Inflammatory macrophage treated with lipopolysaccharide for 4 hours (primary cell): ENCODE measurements at places on chromosomes 7 and 10.

GRCh38 chr7:117837841-117838240 lies 35.4 kb downstream of the CTTNBP2 start:
- DNase-seq = no peak

GRCh38 chr7:23207884-23208283 lies 26.0 kb downstream of the NUP42 start:
- peak; percentile 88 for DNase-seq

GRCh38 chr10:121721257-121721656 lies 123.0 kb upstream of the FGFR2 start:
- DNase-seq = no peak

DNA sequence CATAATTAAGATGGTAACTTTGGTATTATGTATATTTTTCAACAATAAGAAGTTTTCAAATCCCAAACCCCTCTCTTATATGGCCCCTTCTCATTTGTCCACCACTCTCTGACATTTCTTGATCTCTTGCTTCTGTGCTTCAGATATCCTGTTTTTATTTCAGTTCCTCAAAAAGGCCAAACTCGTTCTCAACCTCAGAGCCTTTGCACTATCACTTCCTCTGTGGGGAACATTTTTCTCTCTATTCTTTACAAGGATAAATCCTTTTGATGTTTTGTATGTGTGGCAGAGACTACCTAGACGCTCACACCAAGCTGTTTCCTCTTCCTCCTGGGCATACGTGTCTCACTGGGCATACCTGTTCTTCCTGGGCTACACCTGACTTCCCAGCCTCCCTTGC lies 54.2 kb upstream of the FRMD4A start:
- DNase-seq = no peak

DNA sequence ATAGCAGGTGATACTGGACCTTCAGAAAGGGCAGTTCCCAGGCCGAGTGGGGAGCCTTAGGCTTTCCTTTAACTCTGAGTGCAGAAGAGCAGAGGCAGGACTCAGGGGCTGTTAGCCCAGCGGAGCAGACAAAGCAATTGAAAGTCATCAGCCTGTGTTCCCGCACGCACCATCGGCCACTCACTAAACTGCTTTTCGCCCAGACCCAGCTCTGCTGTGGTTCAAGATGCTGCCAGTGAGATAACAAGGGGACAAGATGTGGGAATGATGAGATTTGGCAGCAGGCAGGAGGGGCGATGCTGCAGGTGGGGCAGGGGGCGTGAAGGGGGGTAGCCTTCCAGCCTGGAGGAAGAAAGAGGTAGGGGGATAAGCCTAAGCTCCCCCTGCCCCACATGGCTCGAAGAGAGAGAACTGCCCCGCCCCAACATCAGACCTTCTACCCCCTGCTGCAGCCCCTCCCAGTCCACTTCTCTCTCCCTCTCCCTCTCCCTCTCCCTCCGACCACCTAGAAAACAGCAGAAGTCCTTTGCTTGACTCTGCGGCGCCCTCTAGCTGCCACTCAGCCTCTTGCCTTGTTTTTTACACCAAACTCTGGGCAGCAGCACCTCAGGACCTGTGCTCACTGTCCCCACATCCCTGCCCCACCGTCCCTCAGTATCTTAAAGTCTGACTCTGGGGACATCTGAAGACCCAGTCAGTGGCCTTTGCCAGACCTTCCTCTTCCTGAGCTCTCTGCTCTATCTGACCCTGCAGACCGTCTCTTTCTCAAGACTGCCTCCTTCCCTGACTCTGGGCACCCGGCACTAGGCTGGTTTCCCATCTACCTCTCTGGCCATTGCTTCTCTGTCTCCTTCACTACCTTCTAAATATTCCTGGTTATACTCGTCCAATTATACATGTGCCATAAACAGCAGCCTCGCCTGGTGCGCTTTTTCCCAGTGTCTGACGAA lies 110.5 kb downstream of the C10orf105 start:
- peak; percentile 74 for DNase-seq
